HCEC 1CT (cell line): ENCODE measurements at places on chromosomes 3 and 15.

DNA sequence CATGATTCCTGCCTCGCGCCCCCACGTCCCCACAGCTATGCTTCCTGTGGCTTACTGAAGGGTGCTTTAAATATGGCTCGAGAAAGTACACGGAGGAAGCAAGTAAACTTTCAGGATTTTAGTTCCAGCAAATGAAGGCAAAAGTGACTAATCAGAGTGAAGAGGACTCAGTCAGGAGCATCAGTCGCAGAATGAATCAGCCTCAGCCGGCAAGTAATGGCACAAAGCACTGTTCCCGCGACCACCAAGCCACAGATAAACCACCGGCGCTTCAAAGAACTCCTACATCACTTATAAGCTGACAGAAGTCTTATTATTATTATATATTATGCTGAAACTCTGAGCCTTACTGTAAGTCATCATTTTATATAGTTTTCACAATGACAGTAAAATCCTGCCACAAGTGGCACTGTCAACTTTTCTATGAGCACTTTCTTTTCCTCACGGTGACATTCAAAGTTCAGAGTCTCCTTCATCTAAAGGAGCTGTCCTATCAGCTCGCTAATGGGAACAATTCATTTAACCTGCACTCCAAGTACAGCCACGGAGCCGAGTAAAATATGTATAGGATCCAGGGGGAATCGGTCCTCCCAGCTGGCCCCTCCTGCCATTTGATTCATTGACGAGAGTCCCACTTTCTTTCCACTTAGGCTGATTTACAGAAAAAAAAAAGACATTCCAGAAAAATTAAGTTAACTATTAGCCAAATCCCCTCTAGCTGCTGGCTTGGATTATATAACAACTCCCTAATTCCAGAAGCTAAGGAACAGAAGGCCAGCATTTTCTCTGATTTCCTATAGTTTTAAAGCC, 217.0 kb upstream of the ICE2 start:
- DNase-seq: no peak

- DNase-seq: no peak
Measured at GRCh38 chr3:127846576-127846975, 24.3 kb upstream of the MGLL start.

GRCh38 chr3:46095307-46095706, 68.0 kb upstream of the XCR1 start:
- DNase-seq: no peak

GRCh38 chr15:88401251-88401995, 65.8 kb downstream of the MRPL46 start:
- DNase-seq: no peak

- DNase-seq: peak; percentile 86
Measured at GRCh38 chr3:66762916-66763693, 235.0 kb upstream of the KBTBD8 start.

DNA sequence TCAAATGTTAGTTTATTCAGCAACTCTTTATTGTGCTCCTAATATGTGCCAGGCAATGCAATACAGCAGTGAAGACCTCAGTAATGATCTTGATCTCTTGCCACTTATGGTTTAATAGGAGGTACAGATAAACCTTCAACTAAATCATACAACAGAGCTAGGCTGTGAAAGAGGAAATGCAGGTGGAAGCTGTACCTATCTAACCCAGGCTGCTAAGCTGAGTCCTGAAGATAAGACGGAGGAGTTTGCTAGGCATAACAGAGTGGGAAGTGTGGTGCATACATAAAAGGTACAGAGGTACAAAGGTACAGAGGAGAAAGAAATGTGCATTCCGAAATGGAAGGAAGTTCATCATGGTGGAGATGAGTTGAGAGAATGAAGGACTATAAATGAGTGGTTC, 35.0 kb downstream of the KBTBD8 start:
- DNase-seq: no peak

GRCh38 chr15:95304947-95305400, 1025.5 kb upstream of the NR2F2 start:
- peak; percentile 30 for DNase-seq

GRCh38 chr3:188220988-188221818, 67.2 kb downstream of the LPP start:
- peak; percentile 87 for DNase-seq

DNA sequence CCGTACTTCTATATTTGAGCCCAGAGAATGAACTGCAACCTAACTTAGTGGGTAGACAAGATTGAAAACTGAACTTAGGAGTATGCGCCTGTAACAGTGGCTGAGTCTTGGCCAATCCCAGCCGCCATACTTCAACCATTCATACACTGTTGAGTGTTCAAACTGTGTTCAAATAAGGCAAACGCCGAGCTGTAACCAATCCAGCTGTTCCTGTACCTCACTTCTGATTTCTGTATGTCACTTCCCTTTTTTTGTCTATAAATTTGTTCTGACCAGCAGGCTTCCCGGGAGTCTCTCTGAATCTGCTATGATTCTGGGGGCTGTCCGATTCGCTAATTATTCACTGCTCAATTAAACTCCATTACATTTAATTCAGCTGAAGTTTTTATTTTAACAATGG, 58.6 kb upstream of the TPM1 start:
- DNase-seq: no peak

DNA sequence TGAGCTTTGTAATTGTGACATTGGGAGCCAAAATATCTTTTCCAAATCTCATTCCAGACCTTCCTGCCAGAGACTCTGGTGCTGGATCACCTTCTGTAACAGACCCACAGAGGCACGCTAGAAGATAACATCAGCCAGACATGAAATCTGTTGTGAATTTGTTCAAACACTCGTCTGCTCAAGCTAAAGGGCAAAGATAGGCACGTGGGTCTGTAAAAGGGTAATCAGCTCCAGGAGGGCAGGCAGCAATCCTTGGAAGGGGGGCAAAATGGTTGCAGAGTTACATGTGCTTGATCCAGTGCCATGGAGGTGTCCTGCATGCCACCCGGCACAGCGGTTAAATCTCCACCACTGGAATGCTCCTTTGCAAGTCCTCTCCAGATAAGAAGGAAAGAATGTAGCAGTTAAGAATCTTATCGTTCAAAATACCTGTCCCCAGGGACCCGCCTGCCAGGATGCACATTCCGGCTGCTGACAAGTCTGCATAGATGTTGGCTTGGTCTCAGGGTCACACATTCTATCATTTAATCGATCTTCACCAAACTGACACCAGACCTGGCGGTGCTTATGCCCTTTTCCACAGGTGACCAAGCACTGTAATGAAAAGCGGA, 74.8 kb downstream of the ADAMTS9 start:
- DNase-seq: no peak

DNA sequence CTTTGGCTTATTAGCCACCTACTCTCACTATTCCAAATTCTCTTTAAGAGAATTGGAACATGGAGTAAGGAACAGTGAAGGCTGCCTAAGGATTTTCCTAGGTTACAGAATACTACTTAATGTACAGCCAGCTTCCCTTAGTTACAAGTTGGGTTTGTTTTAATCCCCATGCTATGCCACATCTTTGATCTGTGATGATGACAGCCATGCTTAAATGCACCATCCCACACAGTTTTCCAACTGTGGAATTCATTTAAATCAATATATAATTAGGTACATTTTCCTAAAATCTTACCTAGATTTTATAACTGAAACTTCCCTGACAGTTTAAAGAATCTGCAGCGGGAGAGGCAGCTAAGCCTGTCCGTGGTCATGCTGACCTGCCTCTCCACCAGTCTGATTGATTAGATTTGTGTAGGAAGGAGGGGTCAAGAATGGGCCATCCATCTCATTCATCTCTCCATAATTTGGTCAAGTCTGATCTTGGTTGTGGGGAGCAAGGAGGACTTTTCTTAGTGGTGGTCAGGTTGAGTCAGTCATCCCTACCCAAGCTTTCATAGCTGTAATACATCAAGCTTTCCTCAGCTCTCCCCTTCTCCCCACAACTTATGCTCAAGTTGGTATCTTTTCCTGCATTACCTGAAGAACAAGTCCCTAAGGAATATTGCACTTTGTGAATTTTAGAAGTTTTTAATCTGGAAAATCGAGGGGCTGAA, 37.1 kb downstream of the RIOX2 start:
- DNase-seq: no peak

DNA sequence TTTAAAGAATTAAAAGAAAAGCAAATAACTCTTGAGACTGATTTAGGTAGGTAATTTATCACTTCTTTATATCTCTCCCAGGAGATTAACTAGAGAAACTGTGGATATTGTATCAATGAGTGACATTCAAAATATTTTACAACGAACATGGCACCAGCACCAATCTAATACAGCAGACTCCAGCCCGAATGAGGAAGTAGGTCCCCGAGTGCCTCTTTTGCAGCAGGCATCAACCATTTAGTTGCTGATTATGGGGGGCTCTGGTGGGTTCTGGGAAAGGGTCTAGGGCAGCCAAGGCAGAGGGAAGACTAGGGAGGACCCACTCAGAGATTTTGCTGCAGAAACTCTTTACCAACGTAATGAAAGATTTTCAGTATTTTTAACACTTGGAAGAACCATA, 31.7 kb upstream of the TTC14 start:
- DNase-seq: no peak

- DNase-seq: no peak
Measured at GRCh38 chr3:178086144-178086825, 450.0 kb upstream of the KCNMB2 start.

GRCh38 chr3:57646723-57647122, 46.2 kb downstream of the DENND6A start:
- DNase-seq: peak; percentile 2

GRCh38 chr15:79132770-79133169, 42.2 kb upstream of the RASGRF1 start:
- DNase-seq: no peak

DNA sequence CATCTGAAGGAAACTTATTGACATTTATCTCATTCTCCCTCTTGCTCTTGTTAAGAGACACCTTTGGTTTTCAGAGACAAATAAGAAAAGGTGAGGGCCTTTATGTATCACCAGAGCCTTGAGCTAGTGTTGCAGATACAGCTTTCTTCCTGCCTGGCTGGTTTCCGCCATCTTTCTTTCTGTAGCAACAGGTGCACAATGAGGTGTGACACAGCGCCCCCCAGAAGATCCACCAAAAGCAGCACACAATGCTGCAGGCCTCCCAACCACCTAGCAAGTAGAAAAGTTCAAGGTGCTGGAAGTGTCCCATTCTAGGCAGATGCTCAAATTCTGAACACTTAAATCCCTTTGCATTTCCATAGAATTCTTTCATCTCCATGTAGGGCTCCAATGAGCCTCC, 106.6 kb downstream of the FOXP1 start:
- no peak for DNase-seq

DNA sequence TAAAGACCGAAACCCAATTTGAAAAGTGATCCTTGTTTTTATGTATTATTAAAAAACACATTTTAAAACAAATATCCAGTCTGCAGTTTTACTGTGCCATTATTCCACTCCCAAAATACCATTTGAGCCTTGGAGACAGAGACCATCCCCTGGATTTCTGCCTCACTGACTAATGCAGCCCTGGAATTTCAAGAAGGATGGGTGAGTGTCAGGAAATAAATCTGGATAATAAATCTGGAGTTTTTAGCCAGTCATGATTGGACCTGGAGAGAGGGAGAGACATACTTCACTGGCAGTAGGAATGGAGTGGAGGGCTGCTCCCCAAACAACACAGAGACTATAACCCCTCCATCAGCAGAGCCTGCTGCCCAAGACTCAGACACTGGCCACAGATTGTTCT, 123.3 kb downstream of the MYLK start:
- no peak for DNase-seq

GRCh38 chr15:33046329-33046728, 148.2 kb downstream of the FMN1 start:
- no peak for DNase-seq

DNA sequence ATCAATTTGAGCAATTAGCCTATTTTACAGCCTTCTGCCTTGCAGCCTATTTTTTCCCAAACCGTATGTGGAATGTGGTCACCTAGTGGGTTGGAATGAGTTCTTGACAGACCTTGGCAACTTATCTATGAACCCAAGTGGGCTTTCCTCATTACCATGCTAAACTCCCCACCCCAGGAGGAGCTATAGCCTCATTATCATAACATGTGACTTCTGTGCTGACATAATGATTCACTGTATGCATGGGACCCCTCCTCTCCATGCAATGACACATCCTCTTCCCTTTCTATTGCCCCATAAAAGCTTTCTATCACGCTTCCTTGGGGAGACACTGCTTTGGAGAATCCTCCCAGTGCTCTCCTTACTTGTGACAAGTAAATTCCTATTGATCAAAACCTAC, 83.5 kb upstream of the FHIT start:
- no peak for DNase-seq
